ENCODE measurements at places on chromosomes 11 and 22. TPM values are rescaled to one million over a fixed set of nuclear protein-coding genes. Genes with fewer than 3 reads are reported as not detected.

DNA sequence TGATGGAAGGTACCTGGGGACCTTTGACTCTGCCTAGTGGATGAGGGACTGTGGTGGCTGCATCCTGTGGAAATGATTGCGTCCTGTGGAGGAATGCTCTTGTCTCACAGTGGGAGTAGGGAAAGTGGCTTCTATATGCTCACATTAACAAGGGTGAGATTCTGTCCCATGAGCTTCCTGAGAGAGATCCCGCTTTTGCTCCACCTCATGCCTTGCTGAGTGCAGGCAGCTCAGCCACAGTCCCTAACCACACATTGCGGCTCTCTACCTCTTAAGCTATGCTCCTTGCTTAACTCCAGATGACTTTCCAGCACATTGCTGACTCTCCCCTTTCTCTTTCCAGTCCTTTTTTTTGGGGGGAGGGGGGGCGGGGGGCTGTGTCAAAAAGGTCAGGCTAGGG lies 45.0 kb downstream of the TEAD1 start:
- DNase-seq: no peak

The C1QTNF5 gene
- 5.3 TPM for total RNA-seq

- no peak for DNase-seq
Observed at GRCh38 chr11:73252577-73253191, 19.5 kb upstream of the P2RY6 start.

The SCGB1C1 gene
- not detected for total RNA-seq

- no peak for DNase-seq
Observed at GRCh38 chr22:29152045-29152953, 53.4 kb upstream of the EMID1 start.

DNA sequence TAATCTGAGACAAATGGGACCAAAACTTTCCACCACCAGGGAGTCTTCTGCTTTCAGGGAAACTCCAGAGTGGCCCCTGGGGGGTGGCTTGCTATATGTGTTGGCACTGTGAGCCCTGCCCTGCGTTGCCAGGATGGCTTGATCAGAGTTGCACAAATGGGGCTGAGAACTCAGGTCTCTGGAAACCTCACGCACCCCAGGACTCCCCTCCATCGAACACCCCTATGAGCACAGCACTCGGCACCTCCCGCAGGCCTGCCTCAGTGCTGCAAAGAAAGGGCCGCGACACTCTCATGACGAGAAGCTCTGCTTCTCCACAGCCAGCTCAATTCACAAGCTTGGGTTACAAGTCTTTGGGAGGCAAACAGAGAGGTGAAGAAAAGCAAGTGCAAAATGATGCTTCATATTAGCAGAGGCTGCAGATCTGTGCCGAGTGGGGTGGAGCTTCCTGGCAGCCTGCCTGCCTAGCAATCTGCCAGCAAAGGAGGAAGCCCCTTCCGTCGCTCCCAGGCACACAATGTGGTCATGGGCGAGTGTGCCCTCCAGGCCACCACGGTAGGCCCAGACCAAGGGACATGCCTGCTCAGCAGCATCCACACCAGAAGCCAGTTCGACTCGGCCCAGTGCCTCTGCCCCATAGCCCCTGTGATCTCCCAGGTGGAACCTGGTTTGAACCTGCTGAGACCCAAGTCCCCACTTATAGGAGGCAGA lies 55.7 kb downstream of the MYH9 start:
- DNase-seq: peak; percentile 78

GRCh38 chr11:33869481-33870422 lies 22.1 kb downstream of the LMO2 start:
- peak; percentile 49 for DNase-seq

GRCh38 chr11:18191376-18191775 lies 18.7 kb downstream of the MRGPRX4 start:
- DNase-seq: no peak

- peak; percentile 48 for DNase-seq
Observed at GRCh38 chr22:38570779-38571364, 889 bp upstream of the DMC1 start.

The PITPNB gene
- 40.0 TPM for total RNA-seq

The MFRP gene
- total RNA-seq: not detected

The OR8D2 gene
- not detected for total RNA-seq

DNA sequence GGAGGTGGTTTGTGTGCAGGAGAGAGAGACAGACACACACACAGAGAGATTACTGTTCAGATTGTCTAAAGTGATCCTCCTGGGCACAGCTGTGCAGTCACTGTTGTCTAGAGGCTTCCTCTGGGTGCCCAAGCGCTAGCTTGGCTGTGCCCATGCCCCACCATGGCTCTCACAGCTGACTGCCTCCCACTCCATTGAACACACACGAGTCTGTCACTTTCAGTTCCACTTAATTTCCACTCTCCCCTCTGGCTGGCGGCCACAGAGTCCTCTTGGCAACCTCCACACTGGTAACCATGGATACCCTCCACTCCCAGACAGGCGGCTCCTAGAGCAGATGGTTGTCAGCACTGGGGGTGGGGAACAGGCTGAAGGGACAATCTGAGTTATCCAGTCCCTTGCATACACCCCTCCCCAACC lies 29.1 kb downstream of the MAP6 start:
- DNase-seq: peak; percentile 50

The CDC45 gene
- 35.9 TPM for total RNA-seq

The LMNTD2 gene
- total RNA-seq: 9.8 TPM

GRCh38 chr11:125281831-125282595 lies 117.5 kb downstream of the PKNOX2 start:
- DNase-seq: no peak

- no peak for DNase-seq
Observed at GRCh38 chr11:26348776-26349175, 16.8 kb downstream of the ANO3 start.

GRCh38 chr11:13761716-13762115 lies 93.2 kb downstream of the FAR1 start:
- no peak for DNase-seq

The ART1 gene
- total RNA-seq: not detected

The PYGM gene
- total RNA-seq: 2.7 TPM

DNA sequence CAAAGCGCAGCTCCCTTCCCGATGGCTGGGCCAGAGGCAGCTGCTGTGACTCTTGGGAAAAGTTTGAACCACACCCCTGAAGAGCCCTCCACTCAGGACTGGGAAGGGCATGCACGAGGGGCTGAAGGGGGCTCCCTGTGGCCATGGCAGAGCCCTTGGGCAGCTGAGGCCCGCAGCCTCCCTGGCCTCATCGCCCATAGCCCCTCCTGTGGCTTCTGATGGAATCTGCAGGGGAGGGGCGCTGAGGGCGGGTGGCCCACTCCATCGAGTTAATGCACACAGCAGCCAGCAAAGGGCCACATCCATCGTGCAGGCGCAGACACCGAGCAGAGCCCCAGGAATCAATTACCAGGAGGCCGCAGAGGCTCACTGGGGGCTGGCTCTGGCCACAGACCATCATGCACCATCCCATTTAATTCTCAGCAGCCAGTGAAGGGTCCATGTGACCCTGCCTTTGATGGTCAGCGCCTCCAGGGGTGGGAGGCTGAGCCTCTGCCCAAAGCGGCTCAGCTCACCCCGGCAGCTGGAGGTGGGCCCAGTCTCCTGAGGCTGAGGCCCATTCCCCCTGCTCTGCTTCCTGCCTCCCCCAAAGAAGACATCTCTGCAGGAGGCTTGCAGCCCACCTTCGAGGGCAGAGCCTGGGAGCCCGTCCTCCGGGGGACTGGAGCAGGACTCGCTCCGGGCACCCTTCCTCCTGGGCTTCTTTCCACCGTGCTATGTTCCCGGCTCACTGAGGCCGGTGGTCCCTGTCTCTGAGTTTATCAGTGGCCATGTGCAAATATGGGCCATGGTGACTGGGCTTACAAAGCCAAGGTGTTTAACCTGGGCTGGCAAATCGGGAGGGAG lies 1410.2 kb downstream of the BRD1 start:
- DNase-seq: no peak

- DNase-seq: no peak
Observed at GRCh38 chr11:64153812-64154211, 12.1 kb downstream of the MACROD1 start.

- DNase-seq: peak; percentile 13
Observed at GRCh38 chr11:69372589-69373250, 78.8 kb downstream of the MYEOV start.

GRCh38 chr22:21702700-21703683 lies 32.6 kb downstream of the YPEL1 start:
- no peak for DNase-seq

DNA sequence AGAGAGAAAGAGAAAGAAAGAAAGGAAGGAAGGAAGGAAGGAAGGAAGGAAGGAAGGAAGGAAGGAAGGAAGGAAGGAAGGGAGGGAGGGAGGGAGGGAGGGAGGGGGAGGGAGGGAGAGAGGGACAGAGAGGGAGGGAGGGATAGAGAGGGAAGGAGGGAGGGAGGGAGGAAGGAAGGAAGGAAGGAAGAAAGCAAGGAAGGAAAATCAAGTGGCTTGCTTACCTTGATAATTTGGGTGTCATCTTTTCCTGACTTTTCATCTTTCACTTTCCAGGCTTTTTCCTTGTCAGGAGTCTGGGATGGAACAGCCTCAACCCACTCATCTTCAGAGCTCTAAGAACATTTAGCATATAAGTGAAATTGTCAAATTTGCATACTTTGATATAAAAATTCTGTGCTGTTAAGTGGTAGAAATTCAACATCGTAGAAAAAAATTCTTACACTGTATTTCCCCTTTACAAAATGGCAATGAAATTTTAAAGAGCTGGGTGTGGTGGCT lies 14.9 kb downstream of the CWF19L2 start:
- no peak for DNase-seq

The LDHAL6A gene
- total RNA-seq: not detected

The OR52H1 gene
- not detected for total RNA-seq

DNA sequence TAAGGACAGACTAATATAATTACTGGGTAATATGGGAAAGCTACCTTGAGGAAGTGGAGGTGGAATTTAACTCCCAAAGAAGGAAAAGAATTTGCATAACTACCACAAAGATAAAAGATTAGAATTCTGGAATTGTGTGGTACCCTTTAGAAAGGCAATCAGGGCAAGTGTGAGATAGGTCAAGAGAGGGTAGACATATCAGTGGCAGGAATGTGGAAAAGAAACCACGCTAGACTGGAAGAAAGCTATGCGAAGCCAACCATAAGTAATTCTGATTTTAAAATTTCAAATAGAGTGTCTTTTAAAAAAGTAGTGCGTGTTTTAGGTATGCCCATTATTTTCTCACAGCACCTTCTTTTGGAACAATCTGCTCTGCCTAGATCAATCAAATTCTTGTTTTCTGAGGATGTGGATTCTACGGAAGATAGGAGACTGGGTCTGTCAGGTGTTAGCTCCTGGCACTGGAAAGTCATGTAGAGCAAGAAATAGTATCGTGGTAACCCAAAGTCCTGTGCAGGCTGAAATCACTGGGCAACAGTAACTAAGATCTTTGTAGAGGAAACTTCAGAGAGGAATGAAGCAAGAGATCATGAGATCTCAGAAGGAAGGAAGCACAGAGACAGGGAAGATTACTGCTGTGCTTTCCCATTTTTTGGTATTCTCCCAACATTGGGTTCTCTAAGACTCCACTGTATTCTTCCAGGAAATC lies 111.3 kb upstream of the MTMR2 start:
- DNase-seq: no peak

DNA sequence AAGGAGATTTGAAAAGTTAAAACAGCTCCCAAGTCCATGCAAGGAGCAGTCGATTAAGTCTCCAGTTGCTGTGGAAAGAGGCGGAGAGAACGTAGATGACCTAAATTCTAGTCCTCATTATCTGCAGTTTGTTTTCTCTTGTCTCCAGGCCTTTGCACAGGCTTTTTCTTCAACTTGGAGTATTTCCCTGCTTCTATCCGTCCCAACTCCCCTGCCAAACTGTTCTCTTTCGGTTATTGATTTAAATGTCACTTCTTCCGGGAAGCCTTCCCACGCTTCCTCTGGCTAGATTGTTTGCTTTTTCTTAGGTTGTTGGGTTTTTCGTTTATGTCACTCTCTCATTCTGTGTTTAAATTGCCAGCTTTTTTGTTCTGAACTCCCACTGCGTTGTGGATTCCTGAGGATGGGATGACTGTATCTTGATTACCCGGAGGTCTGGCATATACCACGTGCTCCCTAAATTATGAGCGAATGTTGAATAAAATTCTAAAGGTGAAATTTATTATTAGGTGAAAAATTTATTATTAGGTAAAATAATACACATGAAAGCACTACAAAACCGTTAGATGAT lies 463 bp downstream of the TMEM126B start:
- peak; percentile 32 for DNase-seq

GRCh38 chr11:128603003-128603696 lies 15.8 kb upstream of the ETS1 start:
- no peak for DNase-seq

GRCh38 chr11:126793596-126793995 lies 207.0 kb downstream of the KIRREL3 start:
- DNase-seq: no peak

- peak; percentile 40 for DNase-seq
Observed at GRCh38 chr11:725624-726202, 19.7 kb downstream of the EPS8L2 start.
